ENCODE measurements at places on chromosomes 1 and 21.

DNA sequence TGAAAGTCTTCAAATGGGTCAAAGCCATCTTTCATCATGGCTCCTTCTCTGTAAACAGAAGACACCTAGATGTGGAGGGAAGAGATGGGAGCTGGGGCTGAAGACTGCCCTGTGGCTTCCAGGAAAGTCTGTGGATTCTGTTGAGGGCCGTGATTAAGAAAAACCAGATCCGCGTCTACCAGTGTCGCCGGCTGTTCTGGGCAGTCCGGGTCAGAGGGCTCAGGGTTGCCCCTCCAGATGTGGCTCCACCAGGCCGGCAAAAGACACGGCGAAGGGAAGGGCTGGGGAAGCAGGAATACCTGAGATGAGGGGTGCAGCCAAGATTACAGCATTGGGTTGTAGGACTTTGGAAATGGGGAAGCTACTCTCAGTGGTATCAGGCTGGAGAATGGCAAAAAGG, 162.6 kb downstream of the RHOU start:
- DNase-seq = no peak

- peak; percentile 51 for DNase-seq
Observed at GRCh38 chr1:150102986-150103385, 35.4 kb downstream of the VPS45 start.

DNA sequence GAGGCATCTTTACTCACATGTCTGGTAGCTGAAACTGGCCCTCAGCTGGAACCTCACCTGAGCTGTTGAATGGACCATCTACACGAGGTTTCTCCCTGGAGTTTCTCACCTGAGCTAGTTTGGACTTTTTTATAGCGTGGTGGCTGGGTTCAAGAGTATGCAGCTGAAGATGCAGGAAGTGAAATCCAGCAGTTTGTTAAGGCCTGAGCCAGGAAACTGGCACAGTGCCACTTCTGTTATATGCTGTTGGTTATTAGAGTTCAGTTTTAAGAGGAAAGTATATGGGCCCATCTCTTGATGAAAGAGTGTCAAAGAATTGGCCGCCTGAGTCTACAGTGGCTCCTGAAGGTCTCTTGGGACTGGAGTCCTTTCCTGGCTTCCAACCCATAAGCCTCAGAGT, 35.6 kb downstream of the STUM start:
- DNase-seq = no peak

DNA sequence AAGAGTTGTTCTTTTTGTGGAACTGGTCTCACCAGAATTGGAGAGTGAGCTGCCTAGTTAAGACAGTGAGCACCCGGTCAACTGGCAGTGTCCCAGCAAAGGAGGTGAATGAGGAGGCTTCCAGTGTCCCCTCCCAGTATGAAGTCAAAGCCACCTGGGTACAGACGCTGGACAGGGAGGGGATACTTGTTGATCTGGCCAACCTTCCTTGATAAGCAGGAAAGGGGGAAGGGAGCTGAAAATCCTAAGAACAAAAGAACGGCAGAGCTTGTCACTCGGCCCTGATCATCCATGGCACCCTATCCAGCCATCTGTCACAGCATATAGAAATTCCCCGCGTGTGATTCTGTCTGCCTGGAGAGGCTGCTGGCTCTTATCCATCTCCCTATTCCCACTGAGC, 91.5 kb downstream of the SSBP3 start:
- no peak for DNase-seq

DNA sequence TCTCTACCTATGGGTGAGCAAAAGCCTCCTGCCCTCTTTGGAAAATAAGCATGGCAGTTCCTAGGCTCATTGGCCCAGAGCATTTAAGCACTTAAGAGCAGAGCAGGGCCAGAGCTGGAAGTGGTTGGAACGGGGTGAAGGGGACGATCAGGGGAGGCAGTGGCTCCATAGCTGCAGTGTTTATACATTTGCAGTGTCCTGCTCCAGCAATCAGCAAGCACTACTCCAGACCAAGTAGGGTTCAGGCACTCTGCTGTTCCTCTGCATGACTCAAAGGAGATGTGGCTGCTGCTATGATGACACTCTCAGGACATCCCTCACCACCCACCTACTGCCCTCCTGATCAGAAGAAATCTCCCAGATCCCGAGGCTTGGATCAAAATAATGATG, 55.0 kb downstream of the TRABD2B start:
- DNase-seq = no peak

DNA sequence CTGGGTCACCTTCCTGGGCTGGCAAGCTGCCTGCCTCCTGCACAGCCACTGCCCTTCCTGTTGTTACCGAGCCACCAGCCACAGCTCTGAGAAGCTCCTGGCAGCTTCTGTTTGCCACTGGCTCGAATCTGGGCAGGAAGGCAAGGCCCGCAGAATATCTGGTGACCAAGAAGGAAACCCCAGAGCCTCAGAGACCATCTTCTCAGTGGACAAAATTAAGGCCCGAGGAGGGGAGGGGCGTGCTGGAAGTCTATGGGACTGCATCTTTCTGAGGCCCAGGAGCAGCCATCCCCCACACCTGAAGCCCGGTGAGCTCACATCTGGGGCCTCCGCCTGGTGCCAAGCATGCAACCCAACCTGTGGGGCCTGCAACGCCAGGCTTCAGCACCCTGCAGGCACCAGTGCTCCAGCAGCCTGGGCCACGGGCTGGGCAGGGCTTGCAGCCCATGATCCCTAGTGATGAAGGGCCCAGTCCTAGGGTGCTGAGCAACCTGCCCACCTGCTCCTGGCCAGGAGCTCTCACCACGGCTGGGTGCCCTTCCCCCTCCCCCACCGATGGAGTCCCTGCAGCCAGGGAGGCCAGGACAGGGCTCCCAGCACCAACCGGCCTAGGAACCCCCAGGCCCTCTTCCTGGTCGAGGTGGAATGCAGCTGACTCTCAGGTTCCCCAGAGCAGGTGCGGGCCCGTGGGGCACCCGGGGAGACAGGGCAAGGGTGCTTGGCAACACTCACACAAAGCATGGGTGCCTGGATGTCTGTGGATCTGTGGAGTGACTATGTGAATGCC, 879 bp downstream of the CPTP start:
- DNase-seq = no peak

- DNase-seq = no peak
Observed at GRCh38 chr1:203662360-203662759, 35.7 kb downstream of the ATP2B4 start.

DNA sequence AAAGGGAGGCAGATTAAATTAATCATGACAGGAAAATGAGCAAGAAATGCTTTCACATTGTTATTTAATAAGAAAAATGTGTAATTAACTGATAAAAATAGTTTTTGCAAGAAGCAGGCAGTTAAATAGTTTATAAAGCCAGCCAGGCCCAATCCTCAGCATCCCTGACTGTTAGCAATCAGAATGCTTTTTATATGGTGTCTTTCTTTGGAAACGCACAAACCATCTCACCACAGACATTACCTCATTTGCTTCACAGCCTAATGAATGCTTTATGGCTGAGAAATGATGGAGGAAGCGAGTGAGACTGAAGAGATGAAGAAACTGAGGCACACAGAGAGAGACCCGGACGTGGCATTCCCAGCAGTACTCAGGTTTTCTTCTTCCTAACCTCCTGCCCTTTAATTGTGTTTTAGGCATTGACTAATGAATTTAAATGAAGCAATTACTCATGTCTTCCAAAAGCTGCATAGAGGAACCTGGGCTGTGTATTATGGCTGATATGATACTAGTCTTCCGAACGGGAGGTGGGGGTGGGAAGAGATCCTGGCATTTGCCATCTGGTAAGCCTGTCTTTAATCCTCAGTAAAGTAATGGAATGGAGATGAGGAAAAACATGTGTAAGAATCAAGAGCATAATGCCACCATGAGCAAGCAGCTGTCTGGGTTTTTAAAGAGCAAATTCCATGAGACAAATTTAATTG, 116.1 kb upstream of the LMO4 start:
- no peak for DNase-seq

DNA sequence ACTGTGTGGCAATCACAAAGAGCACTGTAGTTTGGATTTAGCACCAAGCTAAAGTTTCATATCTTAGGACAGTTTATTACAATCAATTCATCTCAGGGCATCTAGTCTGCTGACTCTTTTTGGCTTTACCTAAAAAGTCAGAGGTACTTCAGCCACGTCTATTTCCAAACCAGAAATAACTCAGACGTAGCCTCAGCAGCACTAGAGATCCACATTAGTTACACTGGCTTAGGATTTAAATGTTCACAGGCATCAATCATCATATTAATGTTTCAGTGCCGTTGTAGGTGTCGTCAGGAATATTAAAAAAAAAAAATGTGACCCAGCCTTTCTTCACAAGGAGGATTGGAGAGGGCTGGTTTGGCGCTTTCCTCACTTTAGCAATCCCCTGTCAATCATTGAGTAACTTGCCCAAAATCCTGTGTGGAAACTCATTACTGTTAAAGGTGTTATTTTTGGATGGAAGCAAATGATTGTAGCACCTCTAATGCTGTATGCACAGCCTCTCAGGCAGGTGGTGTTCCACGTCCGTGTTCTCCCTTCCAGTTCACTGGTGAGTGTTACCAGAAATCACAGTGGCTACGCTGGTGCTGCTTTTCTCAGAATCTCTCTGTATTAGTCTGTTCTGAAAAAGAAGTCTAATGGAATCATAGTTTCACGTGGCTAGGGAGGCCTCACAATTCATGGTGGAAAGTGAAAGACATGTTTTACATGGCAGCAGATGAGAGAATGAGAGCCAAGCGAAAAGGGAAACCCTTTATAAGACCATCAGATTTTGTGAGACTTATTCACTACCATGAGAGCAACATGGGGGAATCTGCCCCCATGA, 45.4 kb downstream of the NEK7 start:
- no peak for DNase-seq

DNA sequence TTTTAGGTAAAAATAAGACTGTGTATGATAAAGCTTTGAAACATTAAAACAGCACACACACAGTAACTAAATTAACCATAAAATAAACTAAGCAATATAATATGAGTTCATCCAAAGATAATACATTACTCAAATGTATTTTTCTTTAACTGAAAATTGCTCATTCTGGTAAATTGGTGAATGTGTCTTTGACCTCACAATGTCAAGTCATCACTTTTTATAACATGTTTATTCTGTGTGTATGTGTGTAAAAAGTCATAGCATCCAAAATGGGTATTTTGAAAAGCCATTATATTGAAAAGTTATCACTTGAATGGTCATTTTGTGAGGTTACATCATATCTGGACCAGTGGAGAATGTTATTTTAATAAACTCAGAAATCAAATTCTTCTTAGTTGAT, 724.6 kb downstream of the ADGRL2 start:
- DNase-seq = no peak

- no peak for DNase-seq
Observed at GRCh38 chr1:6044481-6045109, 1.1 kb upstream of the KCNAB2 start.

DNA sequence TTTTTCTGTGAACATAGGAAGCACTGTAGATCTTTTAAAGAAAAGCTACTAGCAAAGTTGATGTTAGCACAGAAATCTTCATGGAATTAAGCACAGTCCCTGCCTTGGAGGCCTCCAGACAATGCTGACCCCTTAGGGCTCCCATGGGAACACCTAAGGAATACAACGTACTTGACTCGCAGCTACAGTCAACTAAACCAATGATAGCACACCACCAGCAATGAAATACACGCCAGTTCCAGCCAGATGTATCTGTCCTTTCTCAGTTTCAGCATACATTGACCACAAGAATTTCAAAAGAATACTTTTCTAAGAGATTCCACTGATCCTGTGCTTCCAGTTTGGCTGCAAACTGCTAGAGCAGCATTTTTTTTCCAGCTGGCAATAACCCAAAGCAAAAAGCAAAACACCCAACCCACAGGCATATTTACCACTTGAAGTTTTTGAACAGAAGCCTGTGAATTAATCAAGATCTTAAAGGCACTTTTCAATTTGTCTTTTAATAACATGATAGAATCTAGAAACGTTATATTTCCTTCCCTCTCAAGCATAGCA, 42.8 kb upstream of the KRTAP11-1 start:
- DNase-seq = no peak

GRCh38 chr1:14261395-14261794, 337.1 kb upstream of the KAZN start:
- no peak for DNase-seq

- no peak for DNase-seq
Observed at GRCh38 chr1:85607126-85607920, 26.8 kb downstream of the CCN1 start.

GRCh38 chr21:33660406-33660805, 18.1 kb downstream of the ITSN1 start:
- no peak for DNase-seq

GRCh38 chr21:24225431-24225830, 1381.8 kb downstream of the MRPL39 start:
- no peak for DNase-seq

DNA sequence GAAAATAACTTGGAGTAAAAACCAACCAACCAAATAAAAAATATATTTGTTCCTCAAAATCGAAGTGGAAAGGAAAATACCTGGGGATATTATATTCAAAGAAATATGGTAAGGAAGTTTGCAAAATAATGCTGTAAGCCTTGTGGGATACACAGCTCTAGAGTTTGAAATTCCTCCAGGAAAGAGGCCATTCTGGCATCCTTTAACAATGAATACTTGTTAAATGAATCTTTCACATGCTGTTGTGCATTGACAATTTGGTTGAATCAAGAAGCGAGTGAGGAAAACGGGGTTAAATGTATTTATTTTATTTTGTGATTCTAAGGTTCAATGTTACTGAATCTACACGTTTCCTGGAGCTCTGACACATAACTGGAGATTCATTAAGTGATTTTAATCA, 30.5 kb upstream of the NTNG1 start:
- DNase-seq = no peak

GRCh38 chr1:245142976-245143375, 11.8 kb upstream of the KIF26B start:
- no peak for DNase-seq

DNA sequence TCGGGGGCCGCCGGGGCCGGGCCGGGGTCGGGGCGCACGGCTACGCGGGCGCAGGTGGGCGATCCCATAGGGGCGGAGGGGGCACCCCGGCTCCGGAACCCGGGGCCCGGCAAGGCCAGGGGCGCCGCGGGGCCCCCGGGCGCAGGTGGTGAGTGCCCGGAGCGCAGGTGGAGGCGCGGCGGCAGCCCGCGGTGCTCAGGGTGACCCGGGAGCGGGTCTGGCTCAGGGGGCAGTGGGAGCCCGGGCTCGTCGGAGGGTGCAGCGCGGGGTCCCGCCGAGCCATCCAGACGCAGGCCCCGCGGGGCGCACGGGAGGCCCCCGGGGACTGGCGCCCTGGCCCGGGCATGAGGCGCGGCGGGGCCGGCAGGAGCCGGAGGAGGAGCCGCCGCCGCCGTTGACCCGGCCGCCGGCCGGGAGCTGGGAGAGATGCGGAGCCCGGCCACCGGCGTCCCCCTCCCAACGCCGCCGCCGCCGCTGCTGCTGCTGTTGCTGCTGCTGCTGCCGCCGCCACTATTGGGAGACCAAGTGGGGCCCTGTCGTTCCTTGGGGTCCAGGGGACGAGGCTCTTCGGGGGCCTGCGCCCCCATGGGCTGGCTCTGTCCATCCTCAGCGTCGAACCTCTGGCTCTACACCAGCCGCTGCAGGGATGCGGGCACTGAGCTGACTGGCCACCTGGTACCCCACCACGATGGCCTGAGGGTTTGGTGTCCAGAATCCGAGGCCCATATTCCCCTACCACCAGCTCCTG, 489 bp downstream of the CELSR2 start:
- DNase-seq = no peak
